Lower leg skin (tissue), 4 donors: ENCODE measurements at places on chromosomes 4 and X.

GRCh38 chrX:30620980-30621618, 32.1 kb upstream of the GK start:
- peak; percentile 43 for DNase-seq

- DNase-seq = no peak
Measured at GRCh38 chrX:12234534-12235329, 96.5 kb downstream of the FRMPD4 start.

DNA sequence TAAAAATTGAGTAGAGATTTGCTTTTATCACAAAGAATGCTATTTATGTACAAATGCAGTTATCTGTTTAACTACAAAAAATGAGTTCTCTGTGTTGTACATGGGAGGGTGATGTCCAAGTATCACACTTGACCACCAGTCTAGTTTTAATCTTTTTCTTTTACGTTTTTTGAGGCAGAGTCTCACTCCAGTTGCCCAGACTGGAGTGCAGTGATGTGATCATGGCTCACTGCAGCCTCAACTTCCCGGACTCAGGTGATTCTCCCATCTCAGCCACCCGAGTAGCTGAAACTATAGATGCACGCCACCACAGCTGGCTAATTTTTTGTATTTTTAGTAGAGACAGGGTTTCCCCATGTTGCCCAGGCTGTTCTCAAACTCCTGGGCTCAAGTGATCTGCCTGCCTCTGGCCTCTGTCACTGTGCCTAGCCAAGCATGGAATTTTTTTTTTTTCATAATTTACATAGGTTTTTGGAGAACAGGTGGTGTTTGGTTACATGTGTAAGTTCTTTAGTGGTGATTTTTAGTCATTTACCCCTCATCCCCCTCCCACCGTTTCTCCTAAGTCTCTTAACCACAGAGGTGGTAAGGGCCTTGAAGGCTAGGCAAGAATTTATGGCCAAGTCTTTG, 47.9 kb upstream of the RPA4 start:
- DNase-seq = no peak

GRCh38 chr4:87853891-87854290, 21.1 kb downstream of the MEPE start:
- DNase-seq = no peak

GRCh38 chr4:42816189-42816879, 76.2 kb upstream of the GRXCR1 start:
- DNase-seq = no peak

DNA sequence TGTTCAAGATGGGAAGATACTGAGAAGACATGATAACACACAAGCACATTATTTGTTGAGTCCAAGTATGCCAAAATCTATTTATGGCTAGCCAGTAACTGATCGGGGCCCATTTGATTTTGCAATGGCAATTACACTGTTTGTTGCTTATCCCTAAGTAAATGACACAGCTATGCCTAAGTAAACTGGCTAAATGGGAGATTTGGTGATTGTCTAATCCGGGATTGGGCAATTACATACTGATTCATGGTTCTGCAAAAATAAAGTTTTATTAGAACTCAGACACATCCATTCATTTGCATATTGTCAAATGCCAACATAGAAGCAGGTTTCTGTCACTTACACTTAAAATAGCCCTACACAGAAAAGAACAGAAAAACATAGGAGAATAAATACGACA, 140.2 kb upstream of the TBL1X start:
- DNase-seq = no peak

DNA sequence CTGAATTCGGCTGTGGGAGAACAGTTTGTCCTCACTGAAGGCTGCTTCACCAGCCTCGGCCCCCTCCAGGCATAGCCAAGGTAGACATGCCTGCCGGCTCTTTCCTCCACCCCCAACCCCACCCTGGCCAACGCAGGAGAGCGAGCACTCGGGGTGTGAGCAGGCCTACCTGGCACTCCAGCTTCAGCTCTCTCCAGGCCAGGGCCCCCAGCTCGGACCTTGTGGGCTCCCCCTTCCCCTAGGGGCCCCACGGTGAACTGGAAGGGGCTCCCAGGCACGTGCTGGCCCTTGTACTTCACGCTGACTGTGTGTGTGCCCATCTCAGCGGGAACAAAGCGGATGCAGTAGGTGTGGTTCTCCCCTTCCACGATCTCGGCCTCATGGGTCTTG, 22.4 kb downstream of the FLNA start:
- no peak for DNase-seq

- no peak for DNase-seq
Measured at GRCh38 chr4:102815981-102816380, 11.4 kb downstream of the UBE2D3 start.

- DNase-seq = no peak
Measured at GRCh38 chr4:78592088-78592783, 40.7 kb downstream of the ANXA3 start.

- DNase-seq = no peak
Measured at GRCh38 chr4:4383085-4383484, 3.8 kb upstream of the NSG1 start.

DNA sequence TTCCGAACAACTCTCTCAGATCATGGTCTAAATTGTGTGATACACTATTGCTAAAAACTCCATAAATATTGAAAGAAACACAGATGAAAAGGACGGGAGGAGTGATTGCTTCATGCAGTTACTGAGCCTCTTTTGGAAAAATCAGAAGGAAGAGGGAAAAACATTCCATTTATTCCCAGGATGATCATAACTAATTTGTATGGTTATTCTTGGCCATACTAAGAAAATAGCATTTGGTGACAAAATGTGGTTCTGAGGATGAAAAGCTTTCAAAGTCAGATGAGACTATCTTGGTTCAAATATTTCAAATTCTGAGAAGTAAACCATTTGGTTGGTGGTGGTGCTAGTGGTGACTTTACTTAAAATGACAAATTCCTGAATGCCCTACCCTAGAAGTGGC, 305.4 kb upstream of the LDB2 start:
- DNase-seq = no peak

GRCh38 chr4:138235419-138235952, 6.7 kb downstream of the SLC7A11 start:
- DNase-seq = no peak

DNA sequence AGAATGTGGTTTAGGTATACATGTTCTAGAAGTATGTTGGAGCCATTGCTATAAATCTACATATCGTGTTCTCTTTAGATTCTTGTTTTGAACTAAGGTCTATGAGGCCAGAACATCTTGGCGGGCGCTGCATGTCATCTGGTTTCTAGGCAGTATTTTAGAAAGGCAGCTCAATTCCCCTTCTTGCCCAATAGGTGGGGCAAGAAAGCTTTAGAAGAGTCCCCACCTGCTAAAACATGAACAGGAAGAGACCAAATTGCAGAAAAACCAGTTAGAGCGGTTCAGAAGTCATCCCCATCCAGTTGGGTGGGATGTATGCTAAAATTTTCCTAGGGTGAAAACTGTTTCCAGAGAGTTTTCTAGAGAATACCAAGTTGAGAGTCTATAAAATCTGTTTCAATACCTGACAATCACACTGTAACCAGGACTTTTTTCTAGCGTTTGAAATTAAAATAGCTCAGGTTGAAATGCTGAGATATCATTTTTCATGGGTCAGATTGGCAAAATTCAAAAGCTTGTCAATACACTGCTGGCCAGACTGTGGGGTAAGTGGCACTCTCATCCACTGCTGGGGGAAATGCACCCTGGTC, 17.5 kb upstream of the SH3KBP1 start:
- DNase-seq = no peak

DNA sequence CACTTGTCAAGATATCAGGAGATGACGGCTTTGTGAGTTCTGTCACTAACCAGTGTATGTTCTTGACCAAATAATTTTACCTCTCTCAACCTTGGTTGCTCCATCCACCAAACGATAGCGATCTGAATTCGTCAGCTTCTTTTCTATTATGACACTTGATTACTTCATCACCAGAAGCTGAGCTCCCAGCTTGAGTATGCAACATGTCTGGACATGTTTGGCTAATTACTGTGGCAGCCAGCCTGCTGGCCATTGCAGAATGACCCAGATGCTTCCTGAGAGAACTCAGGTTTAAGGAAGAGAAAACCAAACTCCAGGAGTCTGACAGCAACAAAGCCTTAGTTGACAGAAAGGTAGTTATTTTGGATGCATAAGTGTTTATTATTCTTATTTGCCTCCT, 46.4 kb upstream of the PARM1 start:
- DNase-seq = no peak

- peak; percentile 18 for DNase-seq
Measured at GRCh38 chrX:140712413-140713173, 3.0 kb downstream of the LINC00632 start.

DNA sequence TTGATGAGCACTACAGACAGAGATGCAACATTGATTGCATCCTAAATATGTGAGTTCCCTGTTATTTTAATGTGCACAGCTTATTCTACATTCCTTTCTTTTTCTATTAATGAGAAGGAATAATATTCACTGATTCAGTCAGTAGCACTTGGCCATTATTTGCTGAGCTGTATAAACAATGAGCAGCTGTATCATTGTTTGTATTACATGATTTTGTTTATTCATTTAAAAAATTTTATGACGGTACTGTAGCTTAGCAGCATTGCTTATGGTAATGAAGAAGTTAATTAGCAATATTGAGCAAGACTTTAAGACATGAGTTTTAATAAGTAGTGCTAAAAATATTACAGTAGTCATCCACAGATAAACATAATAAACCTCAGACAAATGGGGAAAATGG, 582.0 kb downstream of the ADGRL3 start:
- no peak for DNase-seq

DNA sequence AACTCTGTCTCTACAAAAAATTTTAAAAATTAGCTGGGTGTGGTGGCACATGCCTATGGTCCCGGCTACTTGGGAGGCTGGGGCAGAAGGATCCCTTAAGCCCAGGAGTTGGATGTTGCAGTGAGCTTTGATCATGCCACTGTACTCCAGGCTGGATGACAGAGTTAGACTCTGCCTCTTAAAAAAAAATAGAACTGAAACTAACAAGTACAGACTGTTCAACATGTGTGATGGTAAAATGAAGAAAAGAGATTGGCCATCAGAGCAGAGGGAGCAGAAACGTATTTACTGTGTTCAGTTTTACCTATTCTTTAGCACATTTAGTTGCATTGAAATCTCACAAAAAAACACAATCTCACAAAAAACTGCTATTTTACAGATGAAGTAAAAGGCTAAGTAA, 77.9 kb upstream of the NAP1L5 start:
- DNase-seq = no peak

GRCh38 chr4:5800496-5800895, 89.5 kb downstream of the EVC start:
- DNase-seq = no peak

DNA sequence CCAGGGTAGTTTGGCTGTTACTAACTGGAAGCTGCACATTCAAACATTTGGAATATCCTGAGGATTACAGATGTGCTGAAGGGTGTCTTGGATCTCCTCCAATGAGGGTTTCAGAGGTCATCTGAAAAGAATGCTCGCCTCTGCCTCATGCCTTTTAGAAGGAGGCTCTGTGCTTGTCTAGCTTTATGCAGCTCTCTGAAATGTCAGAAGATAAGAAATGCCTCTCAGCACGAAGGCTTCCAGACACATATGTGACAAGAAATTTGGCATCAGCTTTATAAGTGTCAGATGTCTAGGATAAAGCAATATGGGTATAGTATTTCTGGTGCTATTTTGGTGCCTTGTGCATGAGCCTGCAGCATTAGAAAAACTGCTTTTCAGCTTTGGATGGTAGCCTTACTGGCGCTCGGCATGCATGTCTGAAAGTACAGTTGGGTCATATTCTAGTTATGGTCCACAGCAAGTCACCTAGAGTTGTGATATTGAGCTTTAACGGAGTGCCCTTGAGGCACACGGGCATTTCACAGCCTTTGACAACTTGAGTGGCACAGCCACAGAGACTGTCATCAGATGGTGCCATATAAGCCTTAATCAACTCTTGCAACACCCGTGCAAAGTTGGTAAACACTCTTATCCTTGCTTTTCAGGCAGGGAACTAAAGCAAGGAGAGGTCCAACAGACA, 70.8 kb upstream of the PGRMC2 start:
- peak; percentile 18 for DNase-seq

DNA sequence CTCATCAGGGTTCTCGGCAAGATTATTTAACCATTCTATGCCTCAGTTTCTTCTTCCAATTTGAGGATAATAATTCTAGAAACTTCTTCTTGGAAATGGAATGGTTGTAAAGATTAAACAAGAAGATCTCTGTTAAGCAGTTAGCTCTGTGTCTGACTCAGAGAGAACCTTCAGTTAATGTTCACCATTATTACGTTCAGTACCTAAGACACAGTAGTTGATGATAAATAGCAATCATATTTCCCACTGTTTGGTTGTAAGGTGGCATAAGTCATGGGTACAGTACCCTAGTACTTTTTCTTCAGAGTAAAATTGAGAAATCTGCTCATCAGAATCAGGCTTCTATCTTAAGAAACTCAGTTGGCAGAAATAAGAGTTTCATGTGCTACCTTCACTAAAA, 366.5 kb upstream of the BOD1L1 start:
- DNase-seq = no peak

- DNase-seq = peak; percentile 64
Measured at GRCh38 chrX:307261-308111, 11.1 kb downstream of the GTPBP6 start.

- DNase-seq = no peak
Measured at GRCh38 chr4:136740326-136740725, 792.0 kb downstream of the PCDH18 start.

GRCh38 chr4:98503676-98504075, 154.7 kb downstream of the TSPAN5 start:
- DNase-seq = no peak

GRCh38 chr4:69098470-69098869, 2.2 kb downstream of the UGT2B7 start:
- no peak for DNase-seq

DNA sequence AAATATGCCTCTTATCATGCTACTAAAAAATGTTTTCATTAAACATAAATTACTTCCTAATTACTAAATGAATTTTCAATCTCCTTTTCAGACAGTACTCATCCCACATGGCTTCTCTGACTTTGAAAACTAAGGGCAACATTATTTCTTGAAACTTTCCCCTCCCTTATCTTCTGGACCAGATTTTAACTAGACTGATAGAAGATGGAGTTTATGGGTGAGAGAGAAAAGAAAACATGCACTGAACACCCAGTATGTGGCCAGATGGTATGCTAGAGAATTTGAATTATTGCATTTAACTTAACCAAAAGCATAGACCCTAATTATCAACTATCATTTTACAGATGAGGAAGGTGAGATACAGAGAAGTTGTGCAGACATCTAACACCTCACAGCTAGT, 16.8 kb downstream of the CNOT6L start:
- no peak for DNase-seq

GRCh38 chr4:41325901-41326300, 69.2 kb downstream of the UCHL1 start:
- no peak for DNase-seq

- DNase-seq = no peak
Measured at GRCh38 chr4:127291316-127291715, 341.4 kb upstream of the INTU start.

GRCh38 chr4:188455062-188455752, 316.0 kb downstream of the TRIML1 start:
- DNase-seq = no peak
